ENCODE measurements at places on chromosomes 1 and 21.

GRCh38 chr1:99570486-99571089 lies 75.3 kb upstream of the PALMD start:
- DNase-seq = no peak

DNA sequence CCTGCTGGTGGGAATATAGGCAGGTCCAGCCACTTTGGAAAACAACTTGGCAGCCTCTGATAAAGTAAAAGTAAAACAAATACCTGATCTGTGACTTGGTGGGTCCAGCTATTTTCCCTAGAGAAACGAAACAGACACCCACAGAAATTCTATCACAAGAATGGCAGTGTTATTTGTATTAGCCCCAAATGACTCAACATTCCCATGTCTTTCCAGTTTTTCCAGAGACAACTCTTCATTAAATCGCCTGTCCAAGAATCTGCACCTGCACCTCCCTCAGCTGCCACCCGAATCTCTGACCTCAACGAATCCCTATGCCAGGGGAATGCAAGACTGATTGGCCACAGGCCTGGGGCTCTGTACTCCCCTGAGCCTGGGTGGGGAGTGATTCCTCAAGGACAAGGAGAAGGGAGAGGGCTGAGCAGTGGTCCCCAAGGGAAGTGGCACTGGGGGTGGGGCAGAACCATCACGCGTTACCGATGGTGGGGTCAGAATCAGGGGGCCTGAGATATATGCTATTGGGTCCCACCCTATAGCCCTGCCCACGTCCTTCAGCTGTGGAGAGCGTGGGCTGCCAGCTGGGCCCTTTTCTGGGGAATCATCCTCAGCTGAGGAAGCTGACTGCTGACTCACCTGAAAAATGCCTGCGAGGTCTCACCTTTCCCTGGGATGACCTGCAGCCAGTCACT lies 553.0 kb downstream of the PTPRU start:
- DNase-seq = no peak

DNA sequence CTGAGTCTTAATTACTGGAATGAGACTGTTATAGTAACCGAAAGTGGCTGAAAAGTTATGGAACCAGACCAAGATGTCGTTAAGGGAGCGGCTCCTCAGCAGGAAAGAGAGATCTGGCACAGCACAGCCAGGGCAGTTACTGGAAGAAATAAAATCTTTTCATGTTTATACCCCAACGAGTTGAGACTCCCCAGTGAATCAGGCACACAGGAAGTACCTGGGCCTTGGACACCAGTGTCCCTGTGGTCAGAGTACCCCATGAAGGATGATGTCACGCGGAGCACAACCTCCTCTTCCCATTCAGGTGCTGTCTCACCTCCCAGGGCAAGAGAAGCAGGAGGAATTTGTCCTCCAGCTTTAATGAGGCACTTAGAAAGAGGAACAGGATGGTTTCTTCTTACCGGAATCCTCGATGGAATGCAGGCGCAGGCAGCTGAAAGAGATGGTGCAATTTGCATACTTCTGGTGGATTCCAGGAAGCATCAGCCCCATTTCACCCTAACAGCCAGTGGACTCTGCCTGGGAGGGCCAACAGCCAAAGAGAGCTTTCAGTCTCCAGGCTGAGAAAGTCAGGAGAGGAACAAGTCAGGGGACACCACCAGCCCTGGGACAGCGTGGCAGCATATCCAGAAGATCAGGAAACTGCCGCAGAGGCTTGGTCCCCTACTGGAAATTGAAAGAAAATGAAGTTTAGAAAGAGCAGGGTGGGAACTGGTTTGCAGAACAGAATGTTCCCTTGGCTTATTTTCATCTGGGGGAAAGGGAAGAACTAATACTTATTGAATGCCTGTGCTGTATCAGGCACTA lies 35.9 kb upstream of the CTTNBP2NL start:
- no peak for DNase-seq

DNA sequence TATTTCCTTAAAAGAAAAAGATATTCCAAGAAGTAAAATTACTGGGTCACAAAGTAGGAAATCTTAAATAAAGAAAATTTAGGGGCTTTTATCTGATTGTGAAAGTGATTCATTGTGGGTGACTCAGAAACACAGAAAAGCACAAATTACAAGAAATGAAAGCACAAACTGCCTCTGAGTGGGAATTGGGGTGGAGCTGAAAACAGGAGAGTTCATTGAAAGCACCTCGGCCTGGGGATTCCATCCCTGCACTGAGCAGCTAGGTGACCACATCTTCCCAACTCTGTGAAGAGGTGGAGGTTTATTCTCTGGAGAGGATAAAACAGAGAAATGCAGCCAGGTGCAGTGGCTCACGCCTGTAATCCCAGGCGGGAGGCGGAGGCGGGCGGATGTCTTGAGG lies 7.4 kb downstream of the GJA4 start:
- no peak for DNase-seq

Data from T-helper 2 cell (primary cell).